Activated T-cell treated with anti-CD3 and anti-CD28 coated beads, Interleukin-2, amount 50 U/mL, for 1 hour (primary cell): ENCODE measurements at places on chromosomes 2 and 18.

- no peak for DNase-seq
Measured at GRCh38 chr18:39842366-39842914, 2112.6 kb upstream of the PIK3C3 start.

DNA sequence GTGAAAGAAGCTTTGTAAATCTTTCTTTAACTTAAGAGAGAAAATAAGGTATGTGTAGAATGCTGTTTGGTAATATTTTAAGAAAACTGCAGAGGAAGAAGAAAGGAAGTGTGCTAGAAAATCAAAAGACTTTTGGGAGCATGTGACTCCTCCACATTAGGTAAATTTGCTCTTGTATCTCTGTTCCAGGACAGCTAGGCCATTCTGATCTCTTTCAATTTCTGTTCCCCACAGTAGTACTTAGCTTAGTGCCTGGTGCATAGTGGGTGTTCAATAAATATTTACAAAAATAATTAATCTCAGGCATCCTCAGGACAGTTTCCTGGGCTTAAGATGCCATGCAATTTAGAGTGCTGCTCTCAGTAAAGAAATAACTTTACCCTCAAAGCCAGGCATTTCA lies 105.0 kb downstream of the GPD2 start:
- DNase-seq: no peak

DNA sequence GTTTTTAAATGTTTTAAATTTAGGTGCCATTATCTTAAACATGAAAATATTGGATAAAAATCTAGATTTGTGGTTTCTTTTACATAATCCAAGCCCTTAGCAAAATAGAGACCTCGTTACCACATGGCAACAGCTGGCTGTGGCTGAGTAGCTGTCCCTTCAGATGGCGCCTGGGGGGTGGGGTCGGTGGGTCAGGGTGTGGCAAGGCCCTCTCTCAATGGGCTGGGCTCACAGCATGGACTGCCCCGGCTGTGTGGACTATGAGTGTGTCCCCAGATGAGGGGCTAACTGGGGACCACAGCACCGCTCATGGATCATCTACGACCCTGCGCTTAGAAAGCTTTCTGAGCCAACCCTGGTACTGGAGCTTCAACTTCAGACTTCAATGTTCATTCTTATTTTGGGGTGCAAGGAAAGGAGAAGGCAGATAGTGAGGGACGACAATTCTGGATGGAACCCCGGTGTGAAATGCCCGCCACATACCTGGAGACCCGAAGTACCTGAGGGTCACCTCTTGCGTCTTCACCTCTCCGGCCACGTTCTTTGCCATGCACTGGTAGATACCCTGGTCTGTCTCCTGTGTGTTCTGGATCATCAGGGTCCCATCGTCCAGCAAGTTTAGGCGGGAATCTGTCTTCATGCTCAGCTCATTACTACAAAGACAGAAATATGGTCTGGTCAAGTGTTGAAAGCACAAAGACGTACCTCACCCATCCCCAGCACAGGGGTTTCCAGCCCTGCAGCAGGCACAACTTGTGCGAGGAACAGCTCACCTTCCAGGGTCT lies 71.0 kb downstream of the PXDN start:
- DNase-seq: no peak

DNA sequence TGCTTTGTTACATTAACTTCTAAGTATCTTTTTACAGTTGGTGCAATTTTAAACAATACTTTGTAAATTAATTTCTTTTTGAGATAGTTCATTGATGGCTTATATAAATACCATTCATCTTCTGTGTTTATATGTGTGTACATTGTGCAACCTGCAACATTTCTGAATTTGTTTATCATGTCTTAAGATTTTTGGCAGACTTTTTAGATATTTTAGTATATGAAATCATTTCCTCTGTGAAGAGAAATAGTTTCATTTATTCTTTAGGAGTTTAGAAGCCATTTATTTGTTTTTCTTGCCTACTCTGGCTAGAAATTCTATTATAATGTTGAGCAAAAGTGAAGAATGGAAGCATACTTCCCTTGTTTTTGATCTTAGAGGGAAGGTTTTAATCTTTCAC lies 337.8 kb upstream of the DSEL start:
- DNase-seq: no peak

- no peak for DNase-seq
Measured at GRCh38 chr2:156242874-156243273, 89.6 kb downstream of the NR4A2 start.

GRCh38 chr2:224258059-224258458 lies 143.8 kb downstream of the FAM124B start:
- no peak for DNase-seq

GRCh38 chr2:175414191-175414881 lies 232.8 kb upstream of the ATP5MC3 start:
- no peak for DNase-seq

DNA sequence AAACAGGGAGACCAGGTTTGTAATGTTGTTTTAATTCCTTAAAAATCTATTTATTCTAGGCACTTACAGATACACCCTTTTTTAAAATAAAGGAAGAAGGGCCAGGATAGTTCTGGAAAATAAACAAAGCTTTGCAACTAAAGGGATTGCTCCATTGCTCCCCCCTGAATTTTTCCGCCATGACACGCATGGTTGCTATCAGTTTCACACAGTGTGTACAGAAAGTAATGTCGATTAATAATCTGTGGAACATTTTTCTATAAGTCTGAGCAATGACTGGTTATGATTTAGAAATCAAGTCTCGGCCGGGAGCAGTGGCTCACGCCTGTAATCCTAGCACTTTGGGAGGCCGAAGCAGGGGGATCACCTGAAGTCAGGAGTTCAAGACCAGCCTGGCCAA lies 90.8 kb downstream of the GAREM1 start:
- no peak for DNase-seq

DNA sequence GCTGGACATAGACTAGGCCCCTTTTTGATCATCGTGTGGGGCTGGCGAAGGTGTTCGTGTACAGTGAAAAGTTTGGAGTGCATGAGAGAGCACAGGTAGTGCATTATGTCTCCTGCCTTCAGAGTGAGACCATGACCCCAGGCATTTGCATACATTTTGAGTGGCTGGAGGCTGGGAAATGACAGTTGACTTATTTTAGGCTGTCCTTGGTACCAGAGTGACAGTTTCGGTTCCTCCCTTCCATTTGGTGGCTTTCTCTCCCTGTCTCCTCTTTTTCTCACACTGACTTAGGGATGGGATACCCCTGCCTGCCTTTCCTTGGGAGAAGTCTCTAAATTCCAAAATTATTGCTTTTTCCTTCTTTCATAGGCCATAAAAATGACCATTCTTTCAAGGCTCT lies 20.1 kb downstream of the SERPINB12 start:
- no peak for DNase-seq

GRCh38 chr2:124814968-124815745 lies 790.1 kb downstream of the CNTNAP5 start:
- no peak for DNase-seq

GRCh38 chr18:62464266-62464665 lies 58.6 kb upstream of the ZCCHC2 start:
- no peak for DNase-seq

GRCh38 chr2:84481702-84482101 lies 22.6 kb upstream of the SUCLG1 start:
- DNase-seq: peak; percentile 31

GRCh38 chr18:80227472-80227871 lies 19.8 kb downstream of the PARD6G start:
- DNase-seq: no peak

DNA sequence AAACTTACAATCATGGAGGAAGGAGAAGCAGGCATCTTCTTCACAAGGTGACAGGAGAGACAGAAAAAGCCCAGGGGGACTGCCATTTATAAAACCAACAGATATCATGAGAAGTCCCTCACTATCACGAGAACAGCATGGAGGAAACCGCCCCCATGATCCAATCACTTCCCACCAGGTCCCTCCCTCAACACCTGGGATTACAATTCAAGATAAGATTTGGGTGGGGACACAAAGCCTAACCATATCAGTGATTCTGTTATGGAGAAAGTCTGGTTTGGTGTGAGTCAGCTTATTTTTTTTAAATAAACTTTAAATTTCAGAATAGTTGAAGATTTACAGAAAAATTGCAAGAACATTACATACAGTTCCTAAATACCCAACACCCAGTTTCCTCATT lies 84.7 kb upstream of the SP3 start:
- DNase-seq: no peak

- DNase-seq: no peak
Measured at GRCh38 chr2:95383635-95384027, 18.9 kb upstream of the FAHD2A start.
